Naive thymus-derived CD8-positive, alpha-beta T cell (primary cell): ENCODE measurements at places on chromosomes 5 and 9. TPM values are rescaled to one million over a fixed set of nuclear protein-coding genes. Genes with fewer than 3 reads are reported as not detected.

GRCh38 chr9:135588371-135588770, 26.8 kb downstream of the PAEP start:
- no peak overlapping the region for H3K4me3 ChIP-seq
- DNase-seq: no peak
- H3K4me1 ChIP-seq: no peaks in the 10 kb centered on the region

DNA sequence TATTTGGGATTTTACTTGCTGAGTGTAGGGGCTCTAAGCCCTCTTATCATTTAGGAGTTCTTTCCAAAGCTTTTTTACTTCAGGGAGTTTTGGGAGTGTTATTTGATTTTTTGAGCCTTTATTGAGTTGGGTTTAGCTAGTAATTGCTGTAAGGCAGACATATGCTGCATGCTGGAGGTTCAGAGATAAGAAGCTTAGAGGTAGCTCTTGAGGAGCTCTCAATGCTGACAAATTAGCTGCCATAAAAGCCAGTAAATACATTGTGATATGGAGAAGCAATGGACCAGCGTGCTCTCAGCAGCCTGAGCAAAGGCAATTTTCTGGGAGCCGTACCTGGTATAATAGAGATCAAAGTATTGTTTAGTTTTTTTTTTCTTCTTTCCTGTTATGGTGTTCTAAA, 11.6 kb downstream of the ARHGEF28 start:
- H3K27me3 ChIP-seq: peaks cover 8% of the 10 kb centered on the region
- H3K27ac ChIP-seq: no peak overlapping the region
- H3K4me3 ChIP-seq: no peak overlapping the region
- no peaks in the 10 kb centered on the region for H3K4me1 ChIP-seq
- DNase-seq: no peak
- H3K36me3 ChIP-seq: no peaks in the 10 kb centered on the region

Gene CYLC2
- not detected for total RNA-seq

Gene PCDHA12
- not detected for total RNA-seq

Gene PCDHA7
- total RNA-seq: not detected

DNA sequence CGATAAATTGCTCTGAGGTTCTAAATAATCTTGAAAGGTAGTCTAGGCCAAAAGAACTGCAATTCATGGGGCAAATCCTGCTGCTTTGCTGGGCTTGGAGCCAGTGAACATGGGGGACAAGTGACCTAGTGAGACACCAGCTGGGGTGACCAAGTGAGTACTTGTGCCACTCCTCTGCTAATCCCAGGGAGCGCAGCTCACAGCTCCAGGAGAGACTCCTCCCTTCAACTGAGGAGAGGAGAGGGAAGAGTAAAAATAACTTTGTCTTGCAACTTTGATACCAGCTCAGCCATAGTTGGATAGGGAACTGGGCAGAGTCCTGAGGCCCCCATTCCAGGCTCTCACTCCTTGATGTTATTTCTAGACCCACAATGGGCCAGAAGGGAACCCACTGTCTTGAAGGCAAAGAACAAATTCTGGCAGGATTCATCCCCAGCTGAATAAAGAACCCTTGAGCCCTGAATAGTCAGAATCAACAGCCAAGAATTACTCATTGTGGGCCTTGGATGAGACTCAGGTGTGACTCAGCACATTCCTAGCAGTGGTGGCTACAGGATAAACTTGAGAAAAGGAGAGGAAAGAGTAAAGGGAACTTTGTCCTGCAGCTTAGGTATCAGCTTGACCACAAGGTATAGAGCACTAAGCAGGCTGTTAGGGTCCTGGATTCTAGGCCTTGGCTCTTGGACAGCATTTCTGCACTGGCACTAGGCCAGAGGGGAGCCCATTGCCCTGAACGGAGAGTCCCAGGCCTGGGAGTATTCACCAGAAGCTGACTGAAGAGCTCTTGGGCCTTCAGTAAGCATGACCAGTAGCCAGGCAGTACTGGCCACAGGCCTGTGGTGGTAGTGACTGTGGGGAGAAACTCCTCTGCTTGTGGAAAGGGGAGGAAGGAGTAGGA, 288.3 kb upstream of the CDH18 start:
- H3K4me3 ChIP-seq: no peak overlapping the region
- no peak overlapping the region for H3K27ac ChIP-seq
- no peaks in the 10 kb centered on the region for H3K36me3 ChIP-seq
- H3K4me1 ChIP-seq: no peaks in the 10 kb centered on the region
